OCI-LY7 (cell line): ENCODE measurements at places on chromosomes 6 and 20. TPM values are rescaled to one million over a fixed set of nuclear protein-coding genes. Genes with fewer than 3 reads are reported as not detected.

- DNase-seq, result peak; percentile 5
Measured at GRCh38 chr6:70166088-70166958, 136.6 kb downstream of the COL9A1 start.

DNA sequence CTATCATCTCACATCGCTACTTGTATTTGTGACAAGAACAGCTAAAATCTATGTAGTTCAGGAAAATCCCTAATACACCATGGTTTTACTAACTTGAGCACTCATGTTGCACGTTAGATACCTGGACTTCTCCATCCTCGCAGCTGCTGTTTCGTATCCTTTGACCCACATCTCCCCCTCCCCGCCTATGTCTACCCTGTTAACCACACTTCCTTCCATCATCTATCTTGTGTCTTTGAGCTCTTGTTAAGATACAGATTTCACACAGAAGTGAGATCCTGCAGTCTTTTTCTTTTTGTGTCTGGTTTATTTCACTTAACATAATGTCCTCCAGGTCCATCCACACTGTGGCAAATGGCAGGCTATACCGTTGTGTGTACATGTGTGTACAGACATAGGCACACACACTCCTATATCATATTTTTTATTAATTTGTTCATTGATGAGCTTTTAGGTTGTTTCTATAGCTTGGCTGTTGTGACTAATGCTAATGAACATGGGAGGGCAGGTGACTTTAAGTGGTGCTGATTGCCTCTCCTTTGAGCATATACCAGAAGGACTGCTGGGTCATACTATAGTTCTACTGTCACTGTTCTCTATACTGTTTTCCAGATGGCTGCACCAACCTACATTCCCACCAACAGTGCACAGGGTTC lies 117.8 kb downstream of the WDR27 start:
- DNase-seq, result peak; percentile 12

The BIRC7 gene
- 0.39 and 0.42 TPM in 2 replicates for total RNA-seq

- DNase-seq, result peak; percentile 56
Measured at GRCh38 chr20:2005831-2006426, 12.1 kb upstream of the PDYN start.

The MATN4 gene
- total RNA-seq, result 0.24 TPM in 1 of 2 replicates, not detected in the other

The SRMS gene
- total RNA-seq, result 0.42 TPM in 1 of 2 replicates, not detected in the other

DNA sequence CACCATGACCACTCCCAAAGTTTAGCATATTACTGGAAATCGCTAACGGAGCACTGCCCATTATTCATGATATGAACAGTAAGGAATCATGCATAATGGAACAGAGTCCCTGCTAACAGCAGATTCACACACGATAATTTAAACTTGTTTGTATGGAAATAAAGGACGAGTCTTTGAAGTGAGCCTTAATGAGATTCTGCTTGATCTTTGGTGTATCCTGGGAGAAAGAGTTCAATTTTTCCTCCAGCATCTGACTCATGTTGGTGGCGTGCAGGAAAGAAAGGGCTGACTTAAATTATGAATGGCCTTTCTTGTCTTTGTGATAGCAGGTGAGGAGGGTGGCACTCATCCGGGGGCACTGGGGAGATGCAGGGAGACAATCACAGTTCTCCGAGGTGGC lies 194.6 kb downstream of the ZNF217 start:
- no peak for DNase-seq

DNA sequence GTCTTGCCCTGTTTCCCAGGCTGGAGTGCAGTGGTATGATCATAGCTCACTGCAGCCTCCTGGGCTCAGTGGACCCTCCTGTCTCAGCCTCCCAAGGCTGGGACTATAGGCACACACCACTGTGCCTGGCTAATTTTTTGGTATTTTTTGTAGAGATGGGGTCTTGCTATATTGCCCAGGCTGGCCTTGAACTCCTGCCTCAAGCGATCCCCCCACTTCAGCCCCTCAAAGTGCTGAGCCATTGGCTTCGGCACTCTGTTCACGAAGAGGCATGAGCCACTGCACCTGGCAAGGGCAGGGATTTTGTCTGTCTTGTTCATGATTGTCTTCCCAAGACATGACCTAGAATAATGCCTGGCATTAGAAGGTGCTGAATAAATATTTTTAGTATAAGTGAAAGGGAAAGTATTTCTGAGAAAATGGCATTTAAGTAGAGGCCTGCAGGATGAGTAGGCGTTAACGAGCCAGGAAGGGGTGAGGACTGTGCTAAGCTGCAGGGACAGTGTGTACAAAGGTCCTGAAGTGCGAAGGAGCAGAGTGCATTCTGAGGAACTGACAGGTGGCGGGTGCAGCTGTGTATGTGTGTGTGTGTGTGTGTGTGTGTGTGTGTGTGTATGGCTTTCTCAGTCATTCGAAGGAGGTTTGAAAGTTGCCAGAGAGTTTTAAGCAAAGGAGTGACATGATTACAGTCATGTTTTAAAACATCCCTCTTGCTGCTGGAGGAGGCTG lies 43.0 kb downstream of the VEGFA start:
- peak; percentile 33 for DNase-seq

The HLA-DQA1 gene
- 31.2 and 32.3 TPM in 2 replicates for total RNA-seq

DNA sequence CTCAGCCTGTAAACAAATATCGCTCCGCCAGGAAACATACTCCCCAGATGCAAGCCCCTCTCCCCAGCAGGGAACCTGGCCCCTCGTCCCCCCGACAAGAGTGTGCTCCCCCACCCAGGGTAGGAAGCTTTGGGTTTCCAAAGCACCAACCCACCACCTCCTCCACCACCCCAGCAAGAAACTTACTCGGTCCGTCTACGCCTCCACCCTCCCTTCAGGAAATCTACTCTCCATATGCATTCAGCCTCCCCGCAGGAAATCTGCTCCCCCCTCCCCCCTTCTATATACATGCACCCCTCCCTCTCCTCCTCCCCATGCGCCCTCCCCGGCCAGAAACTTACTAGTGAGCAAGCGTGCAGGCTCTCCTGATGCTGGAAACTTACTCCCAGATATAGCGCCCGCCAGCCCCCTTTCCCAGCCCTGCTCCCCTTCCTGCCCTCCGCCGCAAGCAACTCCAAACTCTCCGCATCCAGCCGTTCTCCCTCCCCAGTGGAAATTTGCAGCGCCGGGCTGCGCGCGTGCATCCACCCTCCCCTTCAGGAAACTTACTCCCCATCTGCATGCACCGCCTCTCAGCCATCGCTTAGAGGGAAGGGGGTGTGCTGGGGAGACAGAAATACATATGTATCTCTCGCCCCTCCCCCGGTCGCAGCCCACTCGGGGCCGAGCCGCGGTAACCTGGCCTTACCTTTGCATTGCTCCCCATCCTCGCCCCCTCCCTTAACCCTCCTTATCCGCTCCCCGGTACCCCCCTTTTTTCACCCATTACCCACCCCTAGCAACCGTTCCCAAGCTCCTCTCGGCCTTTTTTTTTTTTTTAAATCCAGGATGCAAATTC lies at the start of gene TRERF1:
TSS of gene TRERF1 (minus strand) at position 594 of the 838 bp plus-strand sequence. CDS start 182,336 bp downstream, outside the sequence.
- DNase-seq, result peak; percentile 88
